Muscle of arm (tissue), 14 donors: ENCODE measurements at places on chromosomes 3 and 15.

DNA sequence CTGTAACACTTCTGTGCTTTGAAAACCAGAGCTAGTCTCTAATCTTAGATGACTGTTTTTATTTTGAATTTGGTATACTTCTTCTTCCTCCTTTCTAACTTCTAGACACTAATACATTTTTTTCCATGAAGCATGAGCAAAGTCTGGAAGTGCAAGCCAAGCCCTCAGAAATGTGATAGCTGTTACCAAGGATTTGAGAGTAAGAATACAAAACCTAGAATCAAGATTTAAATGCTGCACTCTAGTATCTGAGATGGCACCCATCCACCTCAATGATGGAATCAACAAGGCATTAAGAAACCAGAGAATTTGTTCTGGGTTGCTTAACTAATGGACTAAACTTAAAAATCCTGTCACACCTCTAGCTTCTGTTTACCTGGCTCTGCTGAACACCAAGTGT is 9.2 kb downstream of the FEZF2 start:
- DNase-seq, result no peak

GRCh38 chr3:63966007-63966406 is 53.8 kb upstream of the SCAANT1 start:
- DNase-seq, result no peak

GRCh38 chr3:14534516-14535191 is 5.5 kb downstream of the GRIP2 start:
- no peak for DNase-seq

- peak; percentile 44 for DNase-seq
Observed at GRCh38 chr3:78846718-78847117, 921.1 kb downstream of the ROBO1 start.

DNA sequence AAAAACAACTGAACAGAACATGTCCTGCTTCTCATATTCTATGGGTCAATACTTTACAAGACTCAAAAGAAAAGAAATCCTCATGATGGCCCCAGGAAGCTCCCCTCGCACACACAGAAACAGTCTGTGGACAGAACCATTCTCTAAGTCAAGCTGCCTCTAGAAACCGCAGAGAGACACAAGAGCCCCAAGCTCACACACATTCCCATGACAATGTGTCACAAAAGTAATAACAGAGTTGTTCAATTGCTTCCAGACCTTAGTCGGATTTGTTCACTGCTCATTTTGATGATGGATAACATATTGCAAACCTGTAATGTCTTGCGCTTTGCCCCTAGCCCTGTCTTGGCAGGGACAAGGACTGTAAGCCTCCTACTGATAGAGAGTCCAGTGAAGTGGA is 60.9 kb downstream of the UMPS start:
- DNase-seq, result no peak

- DNase-seq, result no peak
Observed at GRCh38 chr3:130699765-130700164, 46.9 kb downstream of the PIK3R4 start.

DNA sequence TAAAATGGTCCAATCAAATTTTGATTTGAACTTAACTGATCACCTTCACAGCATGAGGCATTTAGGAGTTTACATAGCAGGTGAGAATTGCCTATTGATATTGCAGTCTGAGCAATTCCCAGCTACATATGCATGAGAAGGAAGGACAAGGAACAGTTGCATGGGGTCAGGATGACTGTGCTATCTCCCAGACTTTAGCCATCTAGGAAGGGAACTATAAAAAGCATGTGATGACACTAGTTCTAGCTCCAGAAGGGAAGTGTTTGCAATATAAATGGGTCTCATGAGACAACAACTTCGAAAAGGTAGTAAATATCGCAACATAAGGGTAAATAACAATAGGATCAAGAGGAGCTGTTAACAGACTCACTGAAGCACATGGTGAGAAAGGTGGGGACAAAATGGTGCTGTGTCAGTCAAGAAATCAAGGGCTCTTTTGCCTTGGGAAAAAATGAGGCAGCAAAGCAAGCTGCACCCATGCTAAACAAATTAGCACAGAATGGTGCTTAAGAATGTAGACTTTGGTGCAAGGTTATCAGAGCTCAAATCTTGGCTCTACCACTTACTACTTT is 90.4 kb upstream of the SLC2A2 start:
- DNase-seq, result no peak

- peak; percentile 25 for DNase-seq
Observed at GRCh38 chr15:89051875-89052274, 36.4 kb upstream of the ABHD2 start.

GRCh38 chr3:132326251-132326650 is 9.0 kb downstream of the ACP3 start:
- no peak for DNase-seq

DNA sequence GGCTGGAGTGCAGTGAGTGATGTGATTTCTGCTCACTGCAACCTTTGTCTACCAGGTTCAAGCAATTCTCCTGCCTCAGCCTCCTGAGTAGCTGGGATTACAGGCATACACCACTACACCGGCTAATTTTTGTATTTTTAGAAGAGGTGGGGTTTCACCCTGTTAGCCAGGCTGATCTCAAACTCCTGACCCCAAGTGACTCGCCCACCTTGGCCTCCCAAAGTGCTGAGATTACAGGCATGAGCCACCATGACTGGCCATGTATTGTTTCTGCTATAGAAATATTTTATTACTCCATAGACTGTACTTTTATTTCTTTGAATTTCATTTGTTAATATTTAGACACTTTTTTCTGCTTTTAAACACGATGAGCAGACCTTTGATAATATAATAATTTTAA is 60.4 kb downstream of the GTF2E1 start:
- no peak for DNase-seq

DNA sequence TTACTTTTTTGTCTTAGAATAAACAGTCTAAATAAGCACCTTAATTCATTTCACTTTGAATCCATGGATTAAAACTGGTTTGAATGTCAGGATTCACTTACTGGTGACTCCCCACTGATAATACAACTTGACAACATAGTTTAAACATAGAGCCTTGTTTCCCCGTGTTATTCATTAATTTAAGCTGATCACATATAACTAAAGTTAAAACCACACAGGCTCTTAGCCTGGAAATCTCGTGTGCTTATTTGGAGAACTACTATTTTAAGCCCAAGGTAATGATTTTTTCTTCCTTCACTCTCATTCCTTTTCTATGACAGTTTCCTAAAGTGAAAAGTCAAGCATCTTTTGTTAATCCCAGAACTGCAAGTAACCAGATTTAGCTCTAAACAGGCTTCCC is 64.2 kb downstream of the HACD2 start:
- no peak for DNase-seq

- DNase-seq, result no peak
Observed at GRCh38 chr3:27221264-27221932, 147.8 kb downstream of the NEK10 start.

DNA sequence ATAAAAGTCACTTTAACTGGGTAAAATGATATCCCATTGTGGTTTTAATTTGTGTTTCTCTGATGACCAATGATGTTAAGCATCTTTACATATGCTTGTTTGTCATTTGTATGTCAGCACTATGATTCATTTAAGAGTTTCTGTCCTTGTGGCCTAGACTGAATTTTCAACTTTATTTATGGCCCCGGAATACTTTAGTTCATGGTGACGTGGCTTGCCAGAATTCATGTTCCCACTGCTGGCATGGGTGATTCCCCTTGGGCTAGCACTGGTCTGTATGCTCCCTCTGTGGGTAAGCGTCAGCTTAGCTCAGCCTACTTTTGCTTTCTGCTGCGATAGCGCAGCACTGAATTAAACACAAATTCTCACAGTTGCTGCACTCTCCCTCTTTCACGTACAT is 436.3 kb upstream of the SGO1 start:
- DNase-seq, result no peak

DNA sequence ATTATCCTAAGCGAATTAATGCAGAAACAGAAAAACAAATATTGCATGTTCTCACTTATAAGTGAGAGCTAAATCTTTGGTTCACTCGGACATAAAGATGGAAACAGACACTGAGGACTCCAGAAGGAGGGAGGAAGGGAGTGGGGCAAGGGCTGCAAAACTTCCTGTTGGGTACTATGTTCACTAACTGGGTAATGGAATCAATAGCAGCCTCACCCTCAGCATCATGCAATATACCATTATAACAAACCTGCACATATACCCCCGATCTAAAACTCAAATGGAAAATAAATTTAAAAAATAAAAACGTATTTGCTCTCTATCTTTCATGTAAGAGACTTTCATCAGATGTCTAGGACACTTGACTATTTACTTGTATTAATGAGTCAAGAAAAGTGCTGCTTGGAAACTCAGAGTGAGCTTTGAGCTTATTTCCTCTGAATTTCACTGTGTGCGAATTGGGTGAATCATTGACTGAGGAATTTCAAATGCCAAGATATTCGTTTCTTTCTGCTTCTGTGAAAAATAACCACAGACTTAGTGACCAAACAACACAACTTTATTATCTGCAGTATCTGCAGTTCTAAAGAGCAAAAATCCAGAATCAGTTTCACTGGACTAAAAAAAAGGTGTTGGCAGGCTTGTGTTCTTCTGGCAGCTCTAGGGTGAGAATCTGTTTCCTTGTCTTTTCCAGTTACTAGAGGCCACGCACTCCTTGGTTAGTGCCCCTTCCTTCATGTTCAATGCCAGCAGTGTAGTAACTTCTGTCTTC is 18.4 kb downstream of the TM4SF18 start:
- no peak for DNase-seq

- no peak for DNase-seq
Observed at GRCh38 chr15:83312071-83312470, 27.6 kb upstream of the BNC1 start.

DNA sequence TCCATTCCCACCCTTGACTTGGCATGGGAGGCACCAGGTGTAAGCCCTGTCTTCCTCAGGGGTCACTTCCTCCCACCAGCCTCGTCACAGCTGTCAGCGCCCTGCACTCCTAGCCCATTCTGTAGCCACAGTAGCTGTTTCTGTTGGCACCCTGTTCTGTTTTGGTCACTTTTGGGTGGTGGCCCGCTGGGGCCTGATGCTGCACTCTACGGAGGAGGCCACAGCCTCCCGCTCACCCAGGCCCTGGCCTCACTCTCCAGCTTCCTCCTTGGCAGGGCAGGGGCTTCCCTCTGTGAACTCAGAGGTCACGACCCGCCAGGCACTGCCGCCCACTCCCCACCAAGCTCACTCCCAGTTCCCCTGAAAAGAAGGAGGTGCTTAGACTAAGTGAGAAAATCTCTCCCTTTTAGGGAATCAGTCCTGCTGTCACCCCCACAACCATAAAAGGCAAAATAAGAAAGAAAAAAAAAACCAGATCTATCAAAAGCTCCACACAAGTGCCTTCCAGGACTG is 68.4 kb downstream of the MGLL start:
- no peak for DNase-seq

- DNase-seq, result no peak
Observed at GRCh38 chr3:158552124-158552523, 18.9 kb upstream of the MLF1 start.

DNA sequence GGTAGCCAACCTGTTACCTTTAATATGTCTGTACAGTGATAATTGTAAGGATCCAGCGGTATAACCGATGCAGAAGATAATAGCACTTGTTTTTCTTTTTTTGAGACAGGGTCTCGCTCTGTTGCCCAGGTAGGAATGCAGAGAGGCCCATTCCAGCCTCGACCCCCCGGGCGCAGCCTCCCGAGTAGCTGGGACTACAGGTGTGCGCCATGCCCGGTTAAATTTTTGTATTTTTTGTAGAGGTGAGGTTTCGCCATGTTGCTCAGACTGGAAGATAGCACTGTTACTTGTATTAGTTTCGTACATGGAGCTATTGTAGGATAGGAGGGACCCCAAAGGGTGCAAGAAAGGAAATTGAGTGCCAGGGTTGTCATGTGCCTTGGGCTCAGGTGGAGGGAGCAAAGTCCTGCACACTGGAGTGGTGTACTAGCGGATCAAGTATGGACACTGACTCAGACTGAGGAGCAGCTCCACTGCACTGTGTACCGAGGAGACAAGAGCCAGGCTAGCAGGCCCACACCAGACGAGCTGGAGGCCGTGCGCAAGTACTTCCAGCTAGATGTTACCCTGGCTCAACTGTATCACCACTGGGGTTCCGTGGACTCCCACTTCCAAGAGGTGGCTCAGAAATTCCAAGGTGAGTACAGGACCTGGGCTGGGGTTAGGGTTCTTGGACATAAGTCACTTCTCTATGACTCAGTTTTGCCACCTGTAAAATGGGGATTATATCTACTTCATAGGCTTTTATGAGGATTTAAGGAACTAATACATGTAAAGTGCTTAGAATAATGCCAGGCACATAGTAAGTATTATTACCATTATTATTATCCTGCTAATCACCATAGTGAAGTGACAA is 1.0 kb downstream of the OGG1 start:
- no peak for DNase-seq

- DNase-seq, result no peak
Observed at GRCh38 chr15:49919034-49919433, 200.0 kb downstream of the ATP8B4 start.

GRCh38 chr15:95152741-95153140 is 921.4 kb downstream of the MCTP2 start:
- no peak for DNase-seq

GRCh38 chr3:178768072-178768864 is 232.0 kb downstream of the KCNMB2 start:
- no peak for DNase-seq

DNA sequence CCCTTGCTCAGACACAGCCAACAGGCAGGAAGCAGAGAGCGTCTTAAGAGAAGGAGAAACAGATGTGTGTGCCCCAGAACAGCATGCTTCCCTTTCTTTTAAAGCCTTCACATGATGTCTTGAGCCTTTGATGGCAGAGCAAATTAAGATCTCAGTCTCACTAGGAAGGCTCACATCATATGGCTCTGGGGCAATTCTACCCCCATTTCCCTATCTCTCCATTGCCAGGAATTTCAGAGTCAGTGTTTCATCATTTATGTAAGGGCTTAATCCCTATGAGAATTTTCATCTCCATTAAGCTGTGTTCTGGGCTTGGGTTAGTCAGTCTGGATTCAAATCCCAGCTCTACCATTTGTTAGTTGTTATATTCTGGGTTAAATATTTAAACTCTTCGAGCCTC is 41.4 kb upstream of the GLCE start:
- no peak for DNase-seq

DNA sequence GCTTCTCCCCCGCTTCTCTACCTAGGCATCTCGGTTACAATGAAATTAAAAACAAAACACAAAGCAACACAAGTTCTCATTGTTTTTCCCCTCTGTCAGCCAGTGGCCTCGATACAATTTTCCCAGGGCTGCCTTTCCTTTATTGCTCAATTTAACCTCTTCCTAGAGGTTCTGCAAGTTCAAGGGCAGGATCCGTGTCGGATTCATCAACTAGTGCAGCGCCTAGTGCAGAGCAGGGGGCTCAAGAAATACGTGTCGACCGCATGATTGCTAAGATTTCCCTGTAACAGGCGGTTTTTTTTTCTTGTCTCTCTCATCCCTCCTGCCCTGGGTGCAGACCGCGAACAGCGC is 1.4 kb upstream of the BHLHE40 start:
- DNase-seq, result no peak

GRCh38 chr15:92123962-92124656 is 269.6 kb upstream of the ST8SIA2 start:
- DNase-seq, result no peak

GRCh38 chr3:183074881-183075280 is 24.4 kb downstream of the MCCC1 start:
- DNase-seq, result no peak

- DNase-seq, result no peak
Observed at GRCh38 chr15:42348083-42348482, 11.2 kb upstream of the CAPN3 start.

GRCh38 chr15:43528542-43529007 is 11.2 kb downstream of the MAP1A start:
- DNase-seq, result no peak
